Naive thymus-derived CD4-positive, alpha-beta T cell (primary cell): ENCODE measurements at places on chromosomes 7 and 10. TPM values are rescaled to one million over a fixed set of nuclear protein-coding genes. Genes with fewer than 3 reads are reported as not detected.

DNA sequence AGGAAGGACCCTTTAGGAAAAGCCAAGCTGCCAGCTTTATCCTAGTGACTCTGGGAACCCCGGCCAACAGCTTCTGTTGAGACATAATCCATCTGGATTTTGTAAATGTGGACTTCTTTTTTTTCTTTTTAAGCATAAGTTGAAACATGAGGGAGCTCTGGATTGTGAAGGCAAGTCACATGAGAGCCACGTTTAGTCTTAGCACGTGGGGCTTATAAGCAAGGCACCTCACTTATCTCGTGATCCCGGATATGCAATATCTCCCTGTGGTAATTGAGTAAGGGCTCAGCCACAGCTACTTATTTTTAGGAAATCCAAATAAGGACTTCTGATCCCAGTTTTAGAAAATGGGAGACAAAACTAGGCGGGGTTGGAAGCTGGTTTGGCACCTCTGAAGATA, 111.2 kb upstream of the PTN start:
- H3K4me3 ChIP-seq, result no peak overlapping the region
- H3K4me1 ChIP-seq, result no peaks in the 10 kb centered on the region
- no peak for DNase-seq
- H3K27ac ChIP-seq, result no peak overlapping the region
- no peaks in the 10 kb centered on the region for H3K36me3 ChIP-seq
- no peaks in the 10 kb centered on the region for H3K27me3 ChIP-seq

- DNase-seq, result no peak
- no peaks in the 10 kb centered on the region for H3K27me3 ChIP-seq
- no peaks in the 10 kb centered on the region for H3K36me3 ChIP-seq
- H3K4me1 ChIP-seq, result no peaks in the 10 kb centered on the region
- no peak overlapping the region for H3K27ac ChIP-seq
Measured at GRCh38 chr7:3197567-3198213, 103.4 kb upstream of the SDK1 start.

The RGR gene
- not detected for total RNA-seq

DNA sequence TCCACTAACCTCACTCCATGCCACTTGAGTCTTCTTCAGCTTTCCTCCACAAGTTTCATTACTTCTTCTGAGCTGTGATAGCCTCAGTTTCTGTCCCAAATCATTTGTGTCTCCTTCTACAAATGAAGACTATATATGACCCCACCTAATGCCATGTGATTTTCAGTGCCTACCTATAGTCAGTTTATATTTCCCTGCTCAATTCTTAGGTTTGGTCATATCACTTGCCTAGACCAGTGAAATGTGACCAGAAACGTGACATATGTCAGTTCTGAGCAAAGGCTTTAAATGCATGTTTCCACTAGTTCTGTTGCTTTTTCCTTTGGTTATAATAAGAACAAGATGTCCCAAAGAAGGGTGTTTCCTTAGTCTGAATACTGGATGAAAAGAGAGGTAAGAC, 24.6 kb upstream of the REEP3 start:
- H3K4me3 ChIP-seq, result no peak overlapping the region
- no peaks in the 10 kb centered on the region for H3K27me3 ChIP-seq

The DNMBP gene
- total RNA-seq, result 3.9 TPM

GRCh38 chr7:81053623-81054022, 134.8 kb upstream of the SEMA3C start:
- H3K36me3 ChIP-seq, result no peaks in the 10 kb centered on the region
- no peak overlapping the region for H3K4me3 ChIP-seq
- no peaks in the 10 kb centered on the region for H3K4me1 ChIP-seq
